NCI-H1417 (cell line): ENCODE measurements at places on chromosomes 3 and 15.

- DNase-seq: no peak
Measured at GRCh38 chr3:140165781-140166180, 230.8 kb downstream of the CLSTN2 start.

DNA sequence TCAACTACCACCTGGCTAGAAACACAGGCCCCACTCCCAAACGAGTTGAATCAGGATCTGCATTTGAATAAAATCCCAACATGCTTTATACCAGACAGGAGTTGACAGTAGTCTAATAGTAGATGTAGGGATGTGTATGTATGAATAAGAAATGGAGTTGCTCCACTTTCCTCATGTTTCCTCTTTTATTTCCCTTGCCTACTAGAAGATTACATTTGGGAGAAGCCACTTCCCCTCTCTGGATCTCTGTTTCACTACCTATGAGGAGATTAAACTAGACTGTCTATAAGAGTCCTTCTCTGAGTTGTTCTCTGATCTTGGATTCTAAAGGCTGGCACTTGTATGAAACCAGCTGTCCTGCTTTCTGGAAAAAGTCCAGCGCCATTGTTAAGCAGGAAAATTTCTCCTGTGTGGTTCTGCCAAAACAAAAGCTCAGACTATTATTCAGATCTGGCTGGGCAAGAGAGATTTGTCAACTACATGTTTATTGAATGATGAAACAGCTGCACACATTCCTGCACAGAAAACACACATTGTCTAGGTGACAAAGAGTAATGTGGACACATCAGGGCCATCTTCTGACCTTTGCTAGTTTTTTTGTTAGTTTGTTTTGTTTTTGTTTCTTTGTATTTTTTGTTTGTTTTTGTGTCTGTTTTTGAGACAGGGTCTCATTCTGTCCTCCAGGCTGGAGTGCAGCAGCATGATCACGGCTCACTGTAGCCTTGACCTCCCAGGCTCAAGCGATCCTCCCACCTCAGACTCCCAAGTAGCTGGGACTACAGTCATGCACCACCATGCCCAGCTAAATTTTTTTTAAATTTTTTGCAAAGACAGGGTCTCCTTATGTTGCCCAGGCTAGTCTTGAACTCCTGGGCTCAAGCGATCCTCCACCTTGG lies 29.9 kb downstream of the ACP3 start:
- no peak for DNase-seq

DNA sequence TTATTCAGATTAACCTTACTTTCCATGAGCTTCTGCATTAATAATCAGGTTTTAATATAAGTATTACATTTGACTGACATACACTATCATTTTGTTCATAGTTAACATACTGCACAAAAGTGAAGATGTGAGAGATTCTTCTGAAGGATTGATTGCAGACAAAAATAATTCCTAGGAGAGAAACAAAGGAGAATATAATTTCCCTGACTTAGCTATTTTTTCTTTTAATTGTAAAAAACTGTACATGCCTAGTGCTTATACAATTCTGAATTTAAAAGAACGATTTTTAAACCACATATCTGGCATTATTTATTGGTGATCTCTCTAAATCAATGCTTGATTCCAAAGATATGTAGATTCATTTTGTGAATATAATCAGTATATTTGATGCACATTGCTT lies 11.0 kb upstream of the DCBLD2 start:
- no peak for DNase-seq

- no peak for DNase-seq
Measured at GRCh38 chr15:69703532-69704187, 251.0 kb downstream of the RPLP1 start.

DNA sequence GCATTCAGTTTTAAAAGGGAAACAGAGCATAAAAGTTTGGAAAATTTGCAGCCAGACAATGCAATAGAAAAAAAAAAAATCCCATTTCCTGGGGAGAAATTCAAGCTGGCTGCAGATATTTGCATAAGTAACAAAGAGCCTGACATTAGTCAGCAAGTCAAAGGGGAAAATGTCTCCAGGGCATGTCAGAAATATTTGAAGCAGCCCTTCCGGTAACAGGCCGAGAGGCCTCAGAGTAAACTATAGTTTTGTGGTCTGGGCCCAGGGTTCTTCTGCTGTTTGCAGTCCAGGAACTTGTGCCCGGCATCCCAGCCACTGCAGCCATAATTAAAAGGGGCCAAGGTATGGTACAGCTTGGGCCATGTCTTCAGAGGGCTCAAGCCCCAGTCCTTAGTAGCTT lies 411.6 kb upstream of the BCHE start:
- DNase-seq: no peak

GRCh38 chr3:191238321-191238817 lies 39.3 kb downstream of the OSTN start:
- DNase-seq: no peak

DNA sequence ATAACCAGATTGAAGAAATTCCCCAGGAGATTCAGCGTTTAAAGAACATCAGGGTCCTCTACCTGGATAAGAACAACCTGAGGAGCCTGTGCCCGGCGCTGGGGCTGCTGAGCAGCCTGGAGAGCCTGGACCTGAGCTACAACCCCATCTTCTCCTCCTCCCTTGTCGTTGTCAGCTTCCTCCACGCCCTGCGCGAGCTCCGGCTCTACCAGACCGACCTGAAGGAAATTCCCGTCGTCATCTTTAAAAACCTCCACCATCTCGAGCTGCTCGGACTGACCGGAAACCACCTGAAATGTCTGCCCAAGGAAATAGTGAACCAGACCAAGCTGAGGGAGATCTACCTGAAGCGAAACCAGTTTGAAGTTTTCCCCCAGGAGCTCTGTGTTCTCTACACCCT lies 9.4 kb upstream of the LRRC34 start:
- peak; percentile 66 for DNase-seq

DNA sequence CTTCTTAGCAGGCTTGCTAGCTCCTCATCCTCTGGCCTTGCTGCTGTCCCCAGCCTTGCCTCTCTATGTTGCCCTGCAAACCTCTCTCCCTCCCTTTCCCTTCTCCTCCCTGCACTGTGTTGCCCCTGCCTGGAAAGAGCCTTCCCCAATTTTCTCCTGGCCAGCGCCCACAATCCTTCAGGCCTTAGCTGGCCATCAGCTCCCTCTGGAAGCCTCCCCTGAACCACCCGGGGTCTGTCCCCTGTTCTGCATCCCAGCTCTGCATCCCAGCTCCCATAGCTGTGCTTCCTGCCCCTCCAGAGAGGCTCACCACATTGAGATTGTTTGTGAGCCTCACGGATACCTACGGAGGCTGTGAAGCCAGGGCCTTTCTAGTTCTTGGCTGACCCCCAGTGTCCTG lies 23.7 kb downstream of the FAM3D start:
- no peak for DNase-seq

- no peak for DNase-seq
Measured at GRCh38 chr15:63640146-63640545, 43.0 kb downstream of the FBXL22 start.

GRCh38 chr15:27260523-27260922 lies 289.5 kb downstream of the GABRG3 start:
- DNase-seq: peak; percentile 84

- DNase-seq: no peak
Measured at GRCh38 chr3:131480116-131480515, 22.7 kb downstream of the MRPL3 start.

DNA sequence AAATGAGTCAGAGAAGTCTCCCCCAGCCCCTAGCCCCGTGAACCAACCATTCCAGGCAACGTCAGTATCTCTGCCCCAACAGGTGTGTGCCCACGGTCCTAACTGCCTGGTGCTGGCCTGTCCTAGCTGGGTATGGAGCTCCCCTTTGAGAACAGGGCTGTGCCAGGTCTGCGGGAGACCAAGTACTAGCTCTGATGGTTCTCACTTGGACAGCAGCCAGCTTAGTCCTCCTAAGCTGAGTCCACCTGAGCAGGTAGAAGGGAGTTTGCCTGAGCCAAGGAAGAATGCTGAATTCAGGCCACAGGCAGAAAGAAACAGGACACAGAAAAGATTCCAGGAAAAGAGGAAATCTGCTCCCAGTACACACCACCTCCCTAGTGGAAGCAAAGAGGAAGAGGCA lies 33.1 kb upstream of the PARL start:
- no peak for DNase-seq

DNA sequence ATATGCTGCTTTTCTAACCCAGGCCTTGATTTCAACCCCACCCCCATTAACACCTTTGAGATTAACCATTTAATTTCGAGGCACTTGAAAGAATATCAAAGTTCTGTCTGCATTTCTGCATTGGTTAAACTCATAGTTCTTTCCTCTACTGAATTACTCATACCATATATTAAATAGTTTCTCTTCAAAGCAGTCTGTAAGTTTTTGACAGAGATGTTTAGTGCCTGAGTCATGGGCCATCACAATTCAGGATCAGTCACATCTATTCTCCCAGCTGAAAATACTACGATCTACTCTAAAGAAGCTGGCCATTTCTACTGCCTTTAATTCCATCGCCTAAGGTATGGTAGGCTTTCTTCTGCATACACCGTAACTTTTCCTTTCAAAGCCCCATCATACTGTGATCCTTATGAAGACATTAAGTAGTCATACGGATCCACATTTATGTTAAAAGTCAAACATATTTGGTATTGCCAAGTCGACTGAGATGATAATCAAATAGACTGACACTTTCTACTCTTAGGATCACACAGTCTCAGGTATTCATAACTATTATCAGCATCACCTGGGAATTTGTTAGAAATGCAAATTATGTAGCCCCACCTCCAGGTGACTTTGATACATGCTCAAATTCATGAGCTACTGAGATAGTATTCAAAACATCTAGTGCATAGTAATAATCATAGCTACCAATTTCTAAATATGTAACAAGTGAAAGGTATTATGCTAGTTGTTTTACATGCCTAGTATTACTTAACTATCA lies 489.4 kb upstream of the IL12A start:
- no peak for DNase-seq

- no peak for DNase-seq
Measured at GRCh38 chr3:124410471-124410870, 319.8 kb upstream of the UMPS start.

- no peak for DNase-seq
Measured at GRCh38 chr15:69812861-69813261, 284.9 kb downstream of the TLE3 start.

- no peak for DNase-seq
Measured at GRCh38 chr15:88428053-88428452, 39.1 kb downstream of the MRPL46 start.

DNA sequence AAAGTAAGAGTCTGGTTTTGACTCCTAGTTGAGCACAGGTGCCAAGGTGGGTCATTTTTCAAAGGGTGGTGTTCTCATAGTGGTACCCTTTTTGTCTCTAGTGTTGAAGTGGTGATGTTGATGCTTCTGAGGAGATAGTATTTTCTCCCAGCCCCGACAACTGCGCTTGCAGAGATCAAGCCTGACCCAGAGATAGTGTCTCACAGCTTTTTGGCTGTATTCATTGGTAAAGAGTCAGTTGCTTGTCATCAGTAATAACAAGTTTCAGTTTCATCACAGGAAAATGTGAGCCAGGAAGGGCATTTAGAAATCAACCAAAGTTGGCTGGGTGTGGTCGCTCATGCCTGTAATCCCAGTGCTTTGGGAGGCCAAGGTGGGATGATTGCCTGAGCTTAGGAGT lies 139.3 kb downstream of the NFKBIZ start:
- DNase-seq: no peak

DNA sequence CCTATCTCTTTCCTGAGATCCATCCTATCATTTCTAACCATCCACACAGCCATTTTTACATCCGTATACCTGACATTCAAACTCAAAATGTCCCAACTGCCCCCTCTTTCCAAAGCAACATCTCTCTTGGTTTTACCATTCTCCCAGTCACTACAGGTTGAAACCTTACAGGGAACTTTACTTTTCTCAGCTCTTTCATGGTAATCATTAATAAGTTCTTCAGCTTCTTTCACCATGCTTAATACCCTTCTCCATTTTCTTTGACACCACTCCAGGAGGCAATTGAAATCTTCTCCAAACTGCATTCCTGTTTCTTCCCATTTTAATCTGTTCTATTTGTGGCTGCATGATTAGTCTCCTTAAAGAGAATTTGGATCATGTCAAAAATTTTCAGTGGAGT lies 352.5 kb downstream of the GAP43 start:
- DNase-seq: no peak

DNA sequence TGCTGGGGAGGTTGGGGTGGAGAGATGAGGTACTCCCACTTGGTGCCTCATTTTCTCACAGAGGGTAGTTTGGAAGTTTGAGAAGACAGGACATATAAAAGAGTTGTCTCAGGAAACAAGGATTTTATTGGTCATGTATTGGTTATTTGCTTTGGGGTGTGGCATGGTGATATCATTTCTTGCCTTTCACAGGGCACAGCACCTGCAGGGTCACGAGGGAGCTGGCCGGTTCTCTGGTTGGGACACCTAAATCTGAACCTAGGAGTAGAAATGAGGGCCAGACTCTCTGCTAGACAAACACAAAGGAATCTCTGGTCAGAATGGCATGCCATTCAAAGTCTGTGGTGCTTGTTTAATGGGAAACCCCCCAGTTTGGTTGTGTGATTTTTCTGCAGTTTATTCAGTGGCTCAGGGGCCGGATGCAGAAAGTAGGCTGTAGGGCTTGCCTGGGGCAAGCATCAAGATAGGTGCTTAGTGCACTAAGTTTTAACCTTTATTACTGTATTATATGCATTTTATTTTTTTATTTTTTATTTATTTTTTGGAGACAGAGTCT lies 237.7 kb upstream of the EIF1B start:
- DNase-seq: no peak

- DNase-seq: no peak
Measured at GRCh38 chr3:171358181-171358880, 101.9 kb downstream of the TNIK start.

GRCh38 chr15:81156324-81156723 lies 22.3 kb downstream of the CFAP161 start:
- no peak for DNase-seq

DNA sequence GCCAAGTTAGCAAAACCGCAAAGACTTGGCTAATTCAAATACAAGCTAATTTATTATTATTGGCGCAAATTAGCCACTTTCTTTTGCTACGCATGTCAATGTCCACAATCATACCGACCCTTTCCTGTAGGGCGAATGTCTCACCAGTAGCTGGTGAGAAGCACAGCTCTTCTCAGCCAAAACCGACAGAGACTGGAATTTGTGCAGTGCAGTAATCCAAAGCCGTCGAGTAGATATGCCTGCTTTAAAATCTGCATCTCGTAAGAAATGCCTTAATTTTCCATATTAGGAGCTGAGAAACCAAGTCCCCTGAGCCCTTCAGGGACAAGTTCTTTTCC lies 614 bp upstream of the MINDY2 start:
- no peak for DNase-seq
